ENCODE measurements at places on chromosomes 12 and 14.

DNA sequence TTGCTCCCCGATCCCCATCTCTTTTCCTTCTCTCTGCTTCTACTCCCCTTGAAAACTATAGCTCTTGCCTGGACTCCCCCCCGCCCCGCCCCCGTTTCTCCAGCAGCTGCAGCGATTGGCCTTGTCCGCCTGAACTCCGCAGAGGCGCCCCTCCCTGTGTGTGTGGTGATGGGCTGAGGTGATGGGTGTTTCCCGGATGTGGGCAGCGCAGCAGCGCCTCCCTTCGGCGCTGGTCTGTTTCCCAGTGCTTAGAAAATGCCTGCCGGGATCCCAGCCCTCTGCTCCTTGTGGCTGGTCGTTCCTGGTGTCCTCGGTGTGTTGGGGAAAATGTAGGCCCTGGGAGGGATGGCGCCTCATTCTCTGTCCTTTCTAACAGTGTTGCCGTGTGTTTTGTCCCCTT is 43.3 kb downstream of the GALNT8 start:
- DNase-seq: peak; percentile 35

DNA sequence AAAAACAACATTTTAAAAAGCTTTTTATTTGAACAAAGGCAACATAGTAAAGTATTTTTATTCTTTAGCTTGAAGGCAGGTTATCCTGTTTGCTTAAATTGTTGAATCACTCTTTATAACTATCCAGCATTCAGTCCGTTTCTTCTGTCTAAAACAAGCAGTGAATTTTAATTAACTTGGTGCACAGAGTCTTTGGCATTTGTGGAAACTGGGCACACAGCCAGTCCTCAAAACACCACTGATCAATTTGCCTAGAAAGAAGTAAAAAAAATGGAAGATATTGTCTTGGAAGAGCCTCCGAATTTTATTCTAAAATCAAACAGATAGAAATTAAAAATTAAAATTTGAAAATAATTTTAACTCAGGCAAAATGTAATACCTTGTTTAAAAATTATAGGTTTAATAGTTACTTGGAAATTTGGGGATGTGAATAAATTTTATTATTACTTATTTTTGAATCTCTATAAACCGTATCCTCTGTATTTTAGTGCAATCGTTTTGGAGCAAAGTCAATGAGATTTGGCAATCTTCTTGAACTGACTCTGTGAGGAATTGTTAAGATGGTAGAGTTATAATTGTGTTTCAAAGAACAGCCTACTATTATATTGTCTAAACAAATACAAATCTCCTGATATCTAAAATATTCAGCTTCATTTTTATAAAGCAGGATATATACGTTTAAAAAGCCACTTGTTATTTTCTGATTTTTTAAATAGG is 927.0 kb downstream of the SLC16A7 start:
- DNase-seq: no peak

- DNase-seq: no peak
These were observed 62.8 kb upstream of the NAV3 start for GRCh38 chr12:77767756-77768343.

DNA sequence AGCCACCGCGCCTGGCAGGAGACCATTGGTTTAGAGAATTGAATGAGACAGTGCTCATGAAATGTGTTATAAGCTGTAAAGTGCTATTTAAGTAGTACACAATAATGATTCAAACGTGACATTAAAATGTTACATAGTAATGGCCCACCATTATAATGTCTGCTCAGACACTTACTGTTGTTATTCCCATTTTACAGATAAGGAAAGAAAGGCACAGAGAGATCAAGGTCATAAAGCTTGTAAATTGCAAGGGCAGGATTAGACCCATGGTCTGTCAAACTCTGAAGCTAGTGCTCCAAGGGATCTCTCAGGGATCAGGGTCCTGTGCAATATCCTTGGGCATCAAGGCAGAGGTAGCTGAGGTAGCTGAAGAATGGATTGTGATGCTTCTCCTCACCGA is 6.2 kb downstream of the ACSM4 start:
- no peak for DNase-seq

DNA sequence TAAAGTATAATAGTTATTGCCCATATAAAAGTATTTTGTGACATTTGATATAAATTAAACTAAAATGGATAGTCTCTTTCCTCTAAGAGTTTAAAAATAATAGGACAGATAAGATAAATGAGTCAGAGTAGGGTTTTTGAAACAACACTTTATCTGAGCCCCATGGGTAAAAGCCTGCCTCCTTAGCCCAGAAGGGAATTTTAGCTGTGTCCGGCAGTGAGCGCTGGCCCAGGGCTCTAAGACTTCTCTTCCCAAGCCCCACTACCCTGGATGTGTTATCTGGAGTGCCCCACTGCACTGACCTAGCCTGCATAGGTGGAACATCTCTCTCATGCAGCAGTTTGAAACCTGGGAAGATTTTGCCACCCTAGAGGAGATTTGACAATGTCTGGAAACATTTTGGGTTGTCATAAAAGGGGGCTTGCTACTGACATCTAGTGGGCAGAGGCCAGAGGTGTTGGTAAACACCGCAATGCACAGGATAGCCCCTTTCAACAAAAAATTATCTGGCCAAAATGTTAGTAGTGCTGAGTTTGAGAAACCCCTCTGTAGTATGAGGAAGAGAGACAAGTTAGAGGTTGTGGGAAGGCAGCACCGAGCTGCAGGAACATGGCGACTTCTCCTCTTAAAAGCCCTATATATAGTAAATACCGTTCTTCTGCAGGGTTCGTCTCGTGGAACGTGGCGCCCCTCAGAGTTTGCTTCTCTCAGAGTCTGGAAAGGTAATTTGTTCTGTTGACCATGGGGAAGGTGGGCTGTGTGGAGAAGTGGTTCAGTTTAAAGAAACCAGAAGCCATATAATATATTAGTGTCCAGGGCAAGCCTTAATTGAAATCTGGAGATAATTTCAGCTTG is 29.3 kb upstream of the ATF1 start:
- DNase-seq: peak; percentile 51

GRCh38 chr14:34211732-34212131 is 250.3 kb downstream of the SPTSSA start:
- no peak for DNase-seq
